Lung (tissue), 17 donors: ENCODE measurements at places on chromosomes 16 and 17. TPM values are rescaled to one million over a fixed set of nuclear protein-coding genes. Genes with fewer than 3 reads are reported as not detected.

DNA sequence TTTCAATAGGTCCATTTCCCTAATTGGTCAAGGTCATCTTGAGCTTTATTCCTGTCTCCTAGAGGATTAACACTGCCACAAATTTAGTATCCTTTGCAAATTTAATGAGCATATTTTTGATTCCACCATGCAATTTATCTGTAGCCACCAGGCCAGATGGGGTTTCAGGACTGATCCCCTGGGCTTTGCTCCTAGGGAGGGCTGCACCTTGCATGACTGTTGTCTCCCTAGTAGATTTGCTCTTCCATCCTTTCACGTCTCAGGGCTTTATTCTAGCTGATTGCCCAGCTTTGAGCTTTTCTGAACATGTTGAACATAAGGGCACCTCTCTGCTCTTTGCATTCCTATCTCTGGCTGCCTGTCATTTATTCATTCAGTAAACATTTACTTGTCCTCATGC lies 7.7 kb upstream of the KCNH6 start:
- no peak for DNase-seq

DNA sequence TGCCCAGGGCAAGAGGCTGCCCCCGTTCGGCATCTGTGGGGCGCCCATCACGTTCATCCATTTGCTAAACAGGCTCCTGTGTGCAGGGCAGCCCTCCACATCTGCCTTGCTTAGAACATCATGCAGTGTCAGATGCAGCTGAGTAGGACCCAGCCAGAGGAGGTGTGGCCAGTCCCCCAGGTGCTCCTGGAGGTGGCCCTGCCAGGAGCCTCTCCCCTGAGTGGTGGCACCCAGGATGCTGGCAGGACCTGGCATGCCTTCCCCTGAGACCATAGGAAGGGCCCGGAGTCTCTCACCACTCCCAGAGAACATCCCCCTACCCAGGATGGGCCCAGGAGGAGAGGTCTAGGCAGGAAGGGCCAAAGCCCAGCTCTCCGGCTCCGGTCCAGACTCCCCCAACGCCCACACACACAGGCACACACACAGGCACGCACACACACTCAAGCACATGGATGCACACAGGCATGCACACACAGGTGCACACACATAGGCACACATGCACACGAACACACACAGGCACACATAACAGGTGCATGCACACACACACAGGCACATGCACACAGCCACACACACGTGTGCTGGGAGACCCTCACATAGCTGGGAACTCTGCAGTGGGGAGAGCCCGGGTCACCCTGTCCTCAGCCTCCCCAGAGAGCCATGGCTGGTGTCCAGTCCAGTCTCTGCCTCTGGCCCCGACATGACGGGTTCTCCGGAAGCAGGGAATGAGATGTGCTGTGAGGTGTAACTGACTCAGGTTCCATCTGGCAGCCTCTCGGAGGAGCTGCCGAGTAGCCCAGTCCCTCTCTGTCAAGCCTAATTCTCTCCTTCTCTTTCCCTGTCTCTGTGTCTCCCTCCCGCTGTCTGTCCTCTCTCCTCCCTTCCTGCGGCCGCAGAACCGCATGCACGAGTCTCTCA lies 74.6 kb downstream of the AMFR start:
- DNase-seq: no peak

- DNase-seq: no peak
These were observed 11.5 kb downstream of the ZNF319 start for GRCh38 chr16:57988929-57989328.

- peak; percentile 97 for DNase-seq
These were observed 29.7 kb downstream of the CPSF4L start for GRCh38 chr17:73231841-73232586.

DNA sequence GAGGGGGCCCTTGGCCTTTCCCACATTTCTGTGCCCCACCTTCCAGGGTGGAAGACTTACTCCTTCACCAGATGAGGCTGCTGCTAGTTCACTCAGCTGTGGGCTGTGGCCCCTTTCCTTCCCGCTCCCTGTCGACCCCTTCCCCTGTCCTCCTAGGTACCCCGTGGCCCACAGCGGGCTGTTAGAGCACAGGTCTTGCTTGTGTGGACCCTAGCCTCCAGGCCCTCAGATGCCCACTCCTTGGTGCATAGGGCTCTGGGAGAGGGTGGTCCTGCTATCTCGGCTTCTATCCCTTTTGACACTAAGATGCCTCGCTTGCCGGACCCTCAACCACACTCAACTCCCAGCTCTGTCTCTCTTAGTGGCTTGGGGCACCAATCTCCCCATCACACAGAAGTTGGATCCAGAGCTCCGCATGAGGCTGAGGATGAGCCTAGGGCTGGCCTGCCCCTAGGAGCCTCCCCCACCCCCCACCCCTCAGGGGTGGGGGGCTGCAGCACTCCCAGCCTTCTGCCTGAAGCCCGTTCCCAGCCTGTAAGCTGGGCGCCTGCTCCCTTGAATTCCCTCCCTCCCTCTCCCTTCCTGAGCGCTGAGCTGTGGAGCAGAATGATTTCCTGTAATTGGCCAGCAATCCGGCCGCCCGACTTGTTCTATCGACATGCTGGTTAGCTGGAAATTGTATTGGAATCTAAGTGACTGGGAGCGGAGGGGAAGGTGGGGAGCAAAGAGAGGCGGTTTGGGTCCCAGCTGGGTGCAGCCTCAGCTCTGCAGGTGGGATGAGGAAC lies 30.9 kb downstream of the DCAKD start:
- DNase-seq: peak; percentile 73

GRCh38 chr17:38568274-38568673 lies 37.5 kb downstream of the SRCIN1 start:
- DNase-seq: no peak

DNA sequence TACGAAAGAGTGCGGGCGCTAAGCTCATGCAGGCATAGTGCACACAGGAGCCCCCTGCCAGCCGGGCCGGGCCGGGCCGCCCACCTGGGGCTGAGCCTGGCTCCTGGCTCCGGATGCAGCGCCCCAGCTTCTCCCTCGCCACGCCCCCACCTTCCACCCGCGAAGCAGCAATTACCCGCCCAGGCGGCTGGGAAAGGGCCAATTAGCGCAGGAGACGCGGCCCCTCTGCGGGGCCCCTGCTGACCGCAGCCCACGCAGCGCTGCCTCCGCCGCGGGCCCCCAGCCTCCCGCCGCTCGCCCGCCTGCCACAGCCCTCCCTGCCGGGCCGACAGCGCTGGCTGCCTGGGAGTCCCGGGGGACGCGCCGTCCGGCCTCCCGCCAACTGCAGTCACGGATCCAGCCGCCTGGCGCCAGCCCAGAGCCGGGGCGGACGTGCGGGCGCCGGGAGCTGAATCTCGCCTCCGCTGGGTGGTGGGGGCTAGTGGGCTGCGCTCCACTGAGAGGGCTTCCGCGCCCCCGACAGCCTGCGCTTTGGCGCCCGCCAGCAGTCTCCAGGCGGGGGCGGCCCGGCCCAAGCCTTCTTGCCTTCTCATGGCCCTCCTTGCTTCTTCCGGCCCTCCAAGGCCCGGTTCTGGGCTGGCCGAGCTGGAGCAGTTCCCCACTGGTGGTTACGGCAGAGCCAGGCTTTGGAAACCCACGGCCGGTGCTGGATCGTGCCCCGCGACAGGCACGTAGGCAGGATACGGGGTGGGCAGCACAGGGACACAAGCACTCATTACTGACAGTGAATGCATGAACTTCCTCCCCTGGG lies 14.9 kb upstream of the CBFB start:
- peak; percentile 93 for DNase-seq

DNA sequence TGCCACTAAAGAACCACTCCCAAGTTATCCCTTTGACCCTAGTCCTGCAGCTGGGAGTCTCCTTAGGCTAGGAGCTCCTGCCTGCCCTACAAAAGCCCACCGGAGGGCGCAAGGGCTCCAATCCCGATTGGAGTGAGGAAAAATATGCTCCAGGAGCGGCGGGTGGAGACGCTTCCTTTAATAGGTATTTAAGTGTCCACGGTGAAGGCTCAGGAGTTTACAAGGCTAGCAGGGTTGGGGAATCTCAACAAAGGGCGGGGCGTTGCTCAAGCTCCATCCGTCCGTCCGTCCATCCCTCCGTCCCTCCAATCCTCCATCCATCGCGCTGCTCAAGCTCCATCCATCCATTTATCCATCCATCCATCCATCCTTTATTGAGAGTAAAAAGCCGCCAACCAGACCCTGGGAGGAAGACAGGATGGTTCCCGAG lies 556 bp upstream of the SPNS1 start:
- DNase-seq: peak; percentile 61

SCN4A gene
- total RNA-seq: 0.49 TPM

NPIPB4 gene
- 101 TPM for total RNA-seq

TBC1D28 gene
- not detected for total RNA-seq

PCGF2 gene
- total RNA-seq: 29.2 TPM
